ENCODE measurements at places on chromosomes 7 and 10.

GRCh38 chr10:24255881-24256311 is 47.0 kb downstream of the KIAA1217 start:
- DNase-seq = no peak

- DNase-seq = no peak
Observed at GRCh38 chr7:17849504-17849903, 90.8 kb downstream of the SNX13 start.

GRCh38 chr7:105661625-105662024 is 80.3 kb upstream of the EFCAB10 start:
- no peak for DNase-seq

GRCh38 chr7:151936207-151936606 is 20.0 kb upstream of the GALNTL5 start:
- no peak for DNase-seq

GRCh38 chr10:132626019-132626760 is 88.6 kb downstream of the INPP5A start:
- no peak for DNase-seq

GRCh38 chr7:144523621-144524020 is 120.1 kb upstream of the NOBOX start:
- no peak for DNase-seq

DNA sequence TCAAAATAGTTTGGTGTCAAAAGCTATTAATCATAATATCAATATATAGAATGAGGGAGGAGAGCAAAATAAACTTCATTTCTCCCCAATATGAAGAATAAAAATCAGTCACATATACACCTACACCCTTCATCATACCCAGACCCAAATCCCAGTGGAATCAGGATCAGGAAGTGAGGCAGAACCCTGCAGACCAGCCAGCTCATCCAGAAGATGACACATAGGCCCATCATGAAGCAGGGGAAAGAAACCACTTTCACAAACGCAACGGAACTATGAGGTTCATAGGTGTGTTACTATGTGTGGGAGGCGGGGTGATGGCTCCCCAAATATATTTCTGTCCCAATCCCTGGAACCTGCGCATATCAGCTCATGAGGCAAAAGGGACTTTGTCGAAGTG is 89.0 kb downstream of the RSU1 start:
- DNase-seq = no peak

- DNase-seq = no peak
Observed at GRCh38 chr10:133241501-133242205, 4.0 kb downstream of the VENTX start.

DNA sequence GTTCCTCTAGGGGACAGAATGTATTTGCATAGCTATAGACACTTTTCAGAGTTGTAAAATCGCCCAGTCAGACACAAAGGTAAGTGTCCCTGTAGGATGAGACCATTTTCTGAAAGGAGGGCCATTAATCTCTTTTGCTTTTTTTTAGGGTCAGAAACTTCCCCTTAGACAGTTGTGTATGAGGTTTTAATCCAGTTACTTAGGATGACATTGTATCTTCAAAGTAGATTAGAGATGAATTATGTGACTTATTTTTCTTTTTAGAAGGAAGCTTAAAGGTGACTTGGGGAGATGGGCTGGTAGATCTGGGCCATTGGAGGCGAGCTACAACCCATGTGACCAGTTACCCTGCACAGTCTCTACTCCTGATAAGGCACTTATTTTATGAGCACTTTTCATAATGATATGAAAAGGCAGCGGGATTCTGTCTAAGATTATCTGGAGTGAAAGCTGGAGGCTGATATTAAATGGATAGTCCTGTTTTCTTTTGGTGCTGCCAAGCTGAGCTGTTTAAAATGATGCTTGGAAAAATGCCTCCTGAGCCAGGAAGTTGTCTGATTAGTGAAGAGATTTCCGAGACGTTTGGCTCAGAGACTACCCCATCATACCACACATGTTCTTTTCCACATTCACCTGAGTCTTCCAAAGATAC is 264.3 kb downstream of the AUTS2 start:
- DNase-seq = no peak

DNA sequence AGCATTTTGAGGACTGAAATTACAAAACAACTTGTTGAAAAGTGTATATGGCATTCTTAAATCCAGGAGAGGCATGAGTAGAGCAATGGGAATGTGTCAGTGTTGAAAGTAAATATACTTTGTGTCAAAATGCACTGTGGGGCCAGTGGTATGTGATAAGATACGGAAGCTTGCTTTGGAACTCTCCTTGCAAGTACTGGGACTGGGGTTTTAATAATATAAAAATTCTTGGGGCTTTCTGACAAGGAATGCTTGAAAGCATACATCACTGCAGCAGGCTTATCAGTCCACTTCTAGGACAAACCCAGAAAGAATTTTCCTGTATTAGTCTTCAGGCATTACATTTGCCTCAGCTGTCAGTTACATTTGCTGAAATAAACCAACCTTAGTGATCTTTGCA is 472.8 kb upstream of the FZD8 start:
- no peak for DNase-seq

DNA sequence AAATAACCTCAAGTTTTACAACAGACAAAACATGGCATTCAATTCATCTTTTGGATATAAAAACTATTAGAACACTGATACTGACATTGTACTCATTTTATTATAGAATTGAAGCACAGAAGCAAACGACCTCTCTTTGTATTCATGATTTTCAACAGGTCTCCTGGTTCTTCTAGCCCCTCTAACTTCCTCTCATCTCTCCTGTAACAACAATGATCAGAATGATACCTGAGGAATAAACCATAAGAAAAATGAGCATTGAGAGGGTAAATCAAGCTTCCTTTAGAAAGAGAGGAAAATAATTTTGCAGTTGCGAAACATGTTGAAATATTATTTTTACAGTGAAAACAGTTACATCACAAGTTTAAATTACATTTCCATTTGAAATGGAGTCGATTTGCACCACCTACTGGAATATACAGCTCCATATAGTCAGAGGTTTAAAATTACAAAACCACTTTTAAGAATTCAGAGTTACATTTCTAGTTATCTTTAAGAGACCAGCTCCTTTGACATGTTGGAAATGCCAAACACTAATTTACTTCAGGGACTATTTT is 17.5 kb upstream of the TEX36 start:
- no peak for DNase-seq

DNA sequence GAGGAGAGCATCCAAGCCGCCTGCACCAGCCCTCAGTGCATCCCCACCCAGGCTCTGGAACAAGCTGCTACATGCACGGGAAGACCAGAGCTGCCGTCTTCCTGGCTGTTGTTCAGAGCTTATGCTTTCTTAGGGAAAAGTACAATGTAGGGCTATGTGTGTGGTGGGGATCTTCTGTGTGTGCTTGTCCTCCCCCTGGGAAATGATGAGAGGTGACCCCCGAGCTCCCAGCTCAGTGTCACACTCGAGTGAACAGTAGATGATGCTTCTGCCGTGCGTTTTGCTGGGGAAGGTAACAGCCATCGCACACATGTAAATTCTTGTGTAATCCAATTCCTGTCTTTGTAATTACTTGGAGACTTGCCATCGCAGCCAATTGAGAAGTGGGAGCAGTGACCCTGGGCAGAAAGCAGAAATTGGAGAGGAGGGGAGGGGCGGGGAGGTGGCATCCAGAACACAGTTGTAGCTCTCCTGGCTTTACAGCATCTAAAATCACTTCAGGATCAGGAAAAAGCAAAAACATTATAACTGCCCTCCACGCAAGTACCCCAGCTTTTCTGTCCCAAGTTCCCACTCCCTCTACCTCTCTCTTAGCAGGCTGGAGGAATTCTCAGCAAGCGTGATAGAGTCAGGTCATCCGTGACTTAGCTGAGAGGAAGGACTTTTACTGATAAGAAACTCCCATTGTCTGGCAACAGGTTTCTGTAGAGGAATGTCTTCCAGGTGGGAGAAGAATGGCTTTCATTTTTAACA is 149.6 kb downstream of the TCF7L2 start:
- no peak for DNase-seq

GRCh38 chr10:110211465-110211843 is 4.0 kb downstream of the MXI1 start:
- DNase-seq = no peak

- no peak for DNase-seq
Observed at GRCh38 chr10:44205067-44205466, 179.8 kb downstream of the CXCL12 start.

Data from NCI-H446 (cell line).